ENCODE measurements at places on chromosomes 2 and 18. TPM values are rescaled to one million over a fixed set of nuclear protein-coding genes. Genes with fewer than 3 reads are reported as not detected.
A peak's percentile ranks its signal among the peaks of the same experiment; 100 is the strongest.

CAPN14 gene
- 0.58 TPM for total RNA-seq

CPO gene
- total RNA-seq: not detected

REG1A gene
- total RNA-seq: not detected

EIF2AK2 gene
- total RNA-seq: 25.5 TPM

- no peak for DNase-seq
Measured at GRCh38 chr2:240338274-240338673, 97.2 kb upstream of the GPC1 start.

DNA sequence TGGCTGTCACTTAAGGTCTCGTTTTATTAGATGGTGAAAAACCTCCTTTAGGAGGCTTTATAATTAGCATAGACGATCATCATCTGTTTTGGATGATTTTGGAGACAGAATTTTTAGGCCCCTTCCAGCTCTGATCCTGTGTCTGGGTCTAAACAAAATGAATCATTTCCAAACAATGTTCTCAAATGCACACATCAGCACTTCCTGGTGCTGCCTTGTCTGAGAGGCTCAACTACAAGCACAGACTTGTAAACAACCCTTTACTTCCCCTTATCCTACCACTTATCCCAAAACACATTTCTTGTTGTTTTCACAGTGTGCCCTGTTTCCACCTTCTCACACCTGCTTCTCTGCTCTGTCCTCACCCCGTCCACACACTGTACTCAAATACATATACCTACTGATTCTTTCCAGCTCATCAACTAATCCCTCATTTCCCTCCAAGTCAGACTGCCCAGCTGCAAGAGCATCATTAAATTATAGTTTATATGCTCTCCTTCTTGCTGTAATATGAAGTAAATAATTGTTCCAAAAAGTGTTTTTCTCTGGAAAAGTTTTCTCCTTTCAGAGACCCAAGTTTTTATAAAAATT is 71.2 kb upstream of the COL3A1 start:
- DNase-seq: peak; percentile 4

DNA sequence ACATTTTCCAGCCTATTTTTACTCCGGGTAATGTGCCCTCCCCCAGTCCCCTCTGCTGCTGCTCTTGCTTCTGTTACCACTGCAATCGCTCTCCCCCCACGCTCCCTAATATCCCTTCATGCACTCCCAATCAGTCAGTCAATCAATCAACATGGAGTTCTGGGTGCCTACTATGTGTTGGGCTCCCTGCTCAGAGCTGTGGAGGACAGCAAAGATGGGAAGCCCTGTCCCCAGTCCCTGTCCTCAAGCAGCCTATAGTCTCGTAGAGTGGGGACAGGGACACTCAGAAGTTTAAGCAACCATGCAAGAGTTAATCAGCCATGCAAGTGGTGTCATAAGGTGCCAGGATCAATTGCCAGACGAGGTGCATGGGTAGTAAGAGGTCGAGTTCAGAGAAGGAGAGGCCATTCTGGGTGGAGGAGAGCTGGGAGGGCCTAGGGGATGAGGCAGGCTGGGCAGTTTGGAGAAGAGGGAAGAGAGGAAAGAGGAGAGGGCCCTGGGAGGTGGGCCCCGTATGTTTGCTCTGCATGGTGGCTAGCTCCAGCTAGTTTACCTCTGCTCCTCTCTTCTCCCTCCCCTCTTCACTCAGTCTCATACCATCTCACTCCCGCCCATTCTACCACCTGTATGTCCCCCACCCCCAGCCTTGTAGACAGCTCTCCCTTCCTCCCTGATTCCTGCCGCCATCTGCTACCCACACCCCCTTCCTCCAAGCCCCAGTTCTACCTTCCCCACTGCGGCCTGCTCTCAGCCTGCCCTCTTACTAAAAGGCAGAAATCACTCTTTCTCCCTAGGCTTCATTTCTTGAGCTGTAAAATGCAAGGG is 3.9 kb downstream of the ASIC4 start:
- DNase-seq: no peak

DNA sequence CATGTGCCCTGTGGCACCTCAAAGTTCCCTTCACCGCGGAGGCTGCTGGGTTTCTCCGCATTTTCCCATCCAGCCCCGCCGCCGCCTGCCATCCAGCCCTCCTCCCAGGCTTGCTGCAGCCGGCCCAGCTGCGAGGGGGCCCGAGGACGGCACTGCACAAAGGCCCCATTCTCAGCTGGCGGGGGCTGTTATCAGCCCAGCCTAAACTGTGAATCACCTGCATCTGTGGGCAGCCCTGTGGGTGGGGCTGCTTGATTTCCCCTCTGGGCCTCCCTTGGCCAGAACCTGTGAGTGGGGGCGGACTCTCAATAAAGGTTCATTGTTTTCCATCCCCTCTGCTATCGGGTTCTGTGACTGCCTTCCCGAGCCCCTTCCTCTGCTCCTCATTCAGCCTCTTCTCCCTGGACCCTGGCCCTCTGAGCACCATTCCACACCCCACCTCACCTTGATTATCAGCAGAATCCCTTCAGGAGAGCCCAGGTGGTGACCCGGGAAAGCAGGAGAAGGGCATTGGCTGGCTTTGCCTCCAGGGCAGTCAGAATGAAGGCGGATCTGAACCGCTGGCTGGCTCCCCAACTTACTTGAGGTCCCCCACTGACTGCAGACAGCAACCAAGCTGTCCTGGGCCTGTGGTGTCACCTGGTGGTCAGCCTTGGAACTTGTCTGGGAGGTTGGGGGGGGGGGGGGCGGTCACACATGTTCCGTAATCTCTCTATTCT is 204.5 kb downstream of the ZFP36L2 start:
- DNase-seq: no peak

DNA sequence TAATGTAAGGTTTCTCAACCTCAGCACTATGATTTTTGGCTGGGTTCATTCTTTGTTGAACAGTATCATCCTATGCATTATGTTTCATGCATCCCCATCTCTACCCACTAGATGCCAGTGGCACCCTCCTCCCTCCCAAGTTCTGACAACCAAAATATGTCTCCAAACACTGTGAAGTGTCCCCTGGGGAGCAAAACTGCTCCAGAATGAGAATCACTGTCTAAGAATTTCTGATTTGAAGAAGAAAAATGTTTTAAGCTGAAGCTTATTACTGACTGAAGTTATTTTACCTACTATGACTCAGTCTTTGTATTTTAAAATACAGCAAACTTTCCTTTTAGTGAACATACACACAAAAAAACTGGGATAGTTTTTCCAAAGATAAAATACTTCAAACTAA is 3.4 kb downstream of the THADA start:
- no peak for DNase-seq

DNA sequence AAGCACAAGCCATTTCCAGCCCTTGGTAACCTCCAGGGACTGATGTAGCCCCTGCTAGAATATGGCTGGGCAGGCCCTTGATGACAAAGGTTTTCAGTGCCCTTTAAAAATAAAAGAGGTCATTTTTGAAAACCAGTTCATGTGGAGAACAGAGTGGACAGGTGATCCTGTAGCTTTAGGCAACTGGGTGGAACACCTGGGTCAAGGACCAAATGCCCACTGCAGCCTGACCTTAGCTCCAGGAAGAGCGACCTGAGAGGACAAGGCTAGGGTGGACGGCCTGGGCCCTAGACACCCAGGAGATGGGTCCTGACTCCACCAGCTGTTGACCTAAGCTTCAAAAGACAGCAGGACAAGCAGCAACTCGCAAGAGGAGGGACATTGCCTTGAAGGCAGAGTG is 116.6 kb downstream of the LIPG start:
- DNase-seq: no peak

GRCh38 chr2:239878686-239879085 is 146.5 kb downstream of the NDUFA10 start:
- no peak for DNase-seq

DNA sequence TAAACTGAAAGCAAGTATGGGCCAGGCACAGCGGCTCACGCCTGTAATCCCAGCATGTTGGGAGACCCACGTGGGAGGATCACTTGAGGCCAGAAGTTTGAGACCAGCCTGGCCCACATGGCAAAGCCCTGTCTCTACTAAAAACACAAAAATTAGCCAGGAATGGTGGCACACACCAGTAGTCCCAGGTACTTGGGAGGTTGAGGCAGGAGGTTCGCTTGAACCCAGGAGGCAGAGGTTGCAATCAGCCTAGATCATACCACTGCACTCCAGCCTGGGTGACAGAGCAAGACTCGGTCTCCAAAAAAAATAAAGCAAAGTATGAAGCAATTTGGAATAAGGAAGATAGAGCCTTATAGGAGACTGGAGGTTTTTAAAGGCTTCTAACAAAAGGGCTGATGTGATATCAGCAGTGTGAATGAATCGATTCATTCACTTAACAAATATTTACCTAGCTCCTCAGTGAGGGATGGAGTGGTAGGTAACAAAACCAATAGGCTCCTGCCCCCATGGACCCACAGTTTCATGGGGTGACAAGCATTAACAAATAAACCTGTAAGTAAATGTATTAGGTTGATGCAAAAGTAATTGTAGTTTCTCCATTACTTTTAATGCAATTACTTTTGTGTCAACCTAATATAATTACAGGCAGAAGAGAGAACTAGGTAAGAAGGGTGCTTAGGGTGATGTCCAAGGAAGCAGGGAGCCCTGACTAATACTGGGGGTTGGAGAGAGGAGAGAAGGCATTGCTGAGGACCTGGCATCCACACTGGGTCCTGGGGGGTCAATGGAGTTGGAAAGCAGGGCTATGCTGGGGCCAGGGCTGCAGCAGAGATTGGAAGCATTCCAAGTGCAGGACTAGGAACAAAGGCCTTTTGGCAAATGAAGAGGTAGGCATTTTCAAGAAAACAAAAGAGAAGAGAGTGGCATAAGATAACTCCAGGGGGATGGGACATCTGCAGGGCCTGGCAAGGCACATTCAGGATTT is 195.4 kb upstream of the ARL4C start:
- DNase-seq: no peak

DNA sequence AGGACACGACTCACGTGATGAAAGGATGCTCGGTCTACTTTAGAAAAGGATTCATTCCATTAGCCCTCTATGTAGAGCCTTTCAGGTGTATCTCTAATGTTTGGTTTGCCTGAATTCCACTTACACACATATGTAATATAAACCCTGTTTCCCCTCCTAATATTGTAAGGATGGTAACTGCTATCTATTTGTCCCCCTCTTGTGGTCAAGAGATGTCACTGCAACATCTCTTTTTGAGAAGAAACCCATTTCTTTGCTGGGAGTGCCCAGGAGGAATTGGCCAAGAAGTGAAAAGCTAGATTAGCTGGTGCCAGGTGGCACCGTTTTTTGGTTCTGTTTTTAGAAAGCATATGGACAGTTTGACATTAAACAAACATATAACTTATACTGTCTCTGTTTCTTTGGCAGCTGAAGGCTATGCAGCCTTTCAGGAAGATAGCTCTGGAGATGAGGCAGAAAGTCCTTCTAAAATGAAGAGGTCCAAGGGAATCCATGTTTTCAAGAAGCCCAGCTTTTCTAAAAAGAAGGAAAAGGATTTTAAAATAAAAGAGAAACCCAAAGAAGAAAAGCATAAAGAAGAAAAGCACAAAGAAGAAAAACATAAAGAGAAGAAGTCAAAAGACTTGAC is 41.2 kb downstream of the RALBP1 start:
- DNase-seq: no peak

DNA sequence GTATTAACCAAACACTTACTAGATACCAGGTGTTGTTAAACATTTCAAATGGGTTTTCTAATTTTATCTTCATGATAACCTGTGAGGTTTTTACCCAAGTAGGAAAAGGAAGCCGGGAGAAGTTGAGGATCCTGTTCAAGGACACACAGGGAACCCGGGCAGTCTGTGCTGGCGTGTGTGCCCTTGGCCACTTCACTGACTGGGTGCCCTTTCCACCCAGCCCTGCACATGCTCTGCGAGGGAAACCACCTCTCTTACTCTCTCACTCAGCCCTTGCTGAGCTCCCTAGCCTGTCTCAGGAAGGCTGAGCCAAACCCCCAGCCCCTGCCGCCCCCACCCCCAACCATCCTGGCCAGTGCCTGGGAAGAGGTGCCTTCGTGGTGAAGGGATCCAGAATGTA is 51.8 kb downstream of the TEX44 start:
- no peak for DNase-seq

GRCh38 chr2:199848389-199849130 is 2.4 kb downstream of the FTCDNL1 start:
- DNase-seq: no peak

- no peak for DNase-seq
Measured at GRCh38 chr18:75586130-75586889, 158.8 kb upstream of the SMIM21 start.

Data from kidney epithelial cell (primary cell).